ENCODE measurements at places on chromosomes 11 and 22. TPM values are rescaled to one million over a fixed set of nuclear protein-coding genes. Genes with fewer than 3 reads are reported as not detected.

KRTAP5-1 gene
- total RNA-seq: not detected

DNA sequence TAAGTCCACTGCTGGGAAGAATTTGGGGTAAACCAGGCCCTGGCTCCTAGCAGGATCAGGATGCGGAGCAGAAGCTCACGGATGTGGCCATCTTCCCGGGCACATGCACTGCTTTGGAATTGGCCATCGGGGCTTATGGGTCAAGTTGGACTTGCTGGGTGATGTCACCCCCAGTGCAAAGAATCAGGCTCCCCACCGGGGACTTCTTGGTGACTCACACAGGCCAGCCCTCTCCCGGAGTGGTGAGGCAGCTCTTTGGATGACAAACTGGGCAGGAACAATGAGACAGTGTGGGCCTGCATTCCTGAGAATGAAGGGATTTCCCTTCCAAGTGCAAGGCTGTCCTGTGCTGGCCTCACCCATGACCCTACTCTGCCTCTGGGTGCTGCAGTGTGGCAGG lies 128.8 kb upstream of the ANO1 start:
- DNase-seq: no peak

- no peak for DNase-seq
Observed at GRCh38 chr22:41062146-41062545, 30.2 kb upstream of the EP300 start.

GRCh38 chr11:75334976-75335375 lies 16.5 kb downstream of the ARRB1 start:
- no peak for DNase-seq

GRCh38 chr11:16505481-16505880 lies 149.1 kb upstream of the SOX6 start:
- no peak for DNase-seq

MS4A3 gene
- 7.2 TPM for total RNA-seq

- peak; percentile 98 for DNase-seq
Observed at GRCh38 chr22:41204992-41205900, at the start of gene L3MBTL2. Gene L3MBTL2, plus strand, starts transcription at chr22:41205312. Its CDS starts 51 bp downstream, at chr22:41205363.

USP47 gene
- total RNA-seq: 142 TPM

DNA sequence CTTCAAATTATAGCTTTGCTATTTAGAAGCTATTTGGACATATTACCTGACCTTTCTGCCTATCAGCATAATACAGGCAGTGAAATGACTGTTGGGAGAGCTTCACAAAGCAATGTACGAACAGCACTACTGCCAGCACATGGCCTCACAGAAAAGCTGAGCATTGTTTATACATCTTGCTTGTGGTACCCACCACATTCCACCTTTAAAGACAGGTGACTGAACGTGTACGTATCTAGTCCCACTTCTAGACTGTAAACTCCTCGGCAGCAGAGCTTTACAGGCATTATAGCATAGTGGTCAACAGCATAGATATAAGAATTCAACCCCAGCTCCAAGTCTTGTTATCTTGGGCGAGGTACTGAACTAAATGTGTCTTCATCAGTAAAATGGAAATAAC lies 1.6 kb downstream of the JOSD1 start:
- no peak for DNase-seq

DDTL gene
- 3.6 TPM for total RNA-seq

IL17RA gene
- total RNA-seq: 9.6 TPM

TSGA10IP gene
- not detected for total RNA-seq

DNA sequence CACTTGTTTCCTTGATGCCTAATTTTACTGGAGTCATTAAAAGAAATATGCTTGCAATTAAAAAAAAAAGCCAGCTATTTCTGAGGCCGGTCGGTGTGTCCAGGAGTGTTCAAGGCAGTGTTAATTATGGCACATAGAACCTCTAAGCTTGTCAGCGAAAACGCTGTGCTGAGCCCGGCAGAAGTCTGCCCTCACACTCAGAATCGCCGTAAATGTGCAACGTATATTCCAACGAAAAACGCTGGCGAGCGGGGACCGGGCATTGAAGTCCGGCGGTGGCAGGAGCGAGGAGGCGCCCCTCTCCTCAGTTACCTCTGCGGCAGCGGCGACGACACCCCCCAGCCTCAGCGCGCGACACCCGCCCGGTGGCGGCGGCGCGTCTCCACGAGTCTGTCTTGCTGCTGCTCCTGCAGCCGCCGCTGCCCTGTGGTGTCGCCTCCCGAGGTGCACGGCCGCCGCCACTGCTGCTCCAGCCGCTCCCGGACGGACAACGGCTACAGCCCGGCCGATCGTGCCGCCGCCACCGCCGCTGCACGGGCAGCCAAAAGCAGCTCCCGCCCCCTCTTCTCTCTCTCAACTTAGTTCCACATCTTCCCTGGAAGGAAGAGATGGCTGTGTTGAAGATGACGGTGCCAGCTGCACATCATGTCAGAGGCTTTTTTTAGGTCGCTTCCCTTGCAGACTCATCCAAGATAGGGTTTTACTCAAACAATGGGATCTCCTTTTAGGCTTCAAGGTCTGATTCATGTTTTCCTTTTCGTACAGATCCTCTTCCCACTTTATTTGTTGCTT lies 56.0 kb downstream of the JAM3 start:
- DNase-seq: peak; percentile 45

DDX25 gene
- total RNA-seq: 2.2 TPM

GRCh38 chr11:117179048-117179999 lies 781 bp downstream of the SIDT2 start:
- peak; percentile 23 for DNase-seq

DNA sequence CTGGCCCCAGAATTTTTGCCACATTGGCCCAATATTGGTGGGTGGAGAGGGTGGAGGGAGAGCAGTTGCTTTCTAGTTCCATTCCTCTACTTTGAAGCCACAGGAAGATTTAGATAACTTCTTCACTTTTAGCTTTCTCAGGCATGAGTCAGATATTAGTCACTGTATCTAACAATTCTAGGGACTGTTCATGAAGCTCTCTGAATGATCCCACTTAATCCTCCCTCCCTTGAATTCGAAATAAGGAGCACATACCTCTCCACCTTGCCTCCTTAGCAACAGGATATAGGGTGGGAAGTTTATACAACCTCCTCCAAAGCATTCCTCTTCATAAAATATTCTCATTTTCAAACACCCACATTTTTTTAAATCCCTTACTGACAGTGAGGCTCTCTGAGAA lies 13.5 kb downstream of the FSHB start:
- peak; percentile 77 for DNase-seq

- DNase-seq: no peak
Observed at GRCh38 chr22:20439928-20440575, 2.4 kb upstream of the SCARF2 start.

GRCh38 chr22:41976070-41976901 lies 7.0 kb downstream of the SEPTIN3 start:
- DNase-seq: no peak

- DNase-seq: no peak
Observed at GRCh38 chr11:122098261-122098980, 17.6 kb downstream of the BLID start.

DNA sequence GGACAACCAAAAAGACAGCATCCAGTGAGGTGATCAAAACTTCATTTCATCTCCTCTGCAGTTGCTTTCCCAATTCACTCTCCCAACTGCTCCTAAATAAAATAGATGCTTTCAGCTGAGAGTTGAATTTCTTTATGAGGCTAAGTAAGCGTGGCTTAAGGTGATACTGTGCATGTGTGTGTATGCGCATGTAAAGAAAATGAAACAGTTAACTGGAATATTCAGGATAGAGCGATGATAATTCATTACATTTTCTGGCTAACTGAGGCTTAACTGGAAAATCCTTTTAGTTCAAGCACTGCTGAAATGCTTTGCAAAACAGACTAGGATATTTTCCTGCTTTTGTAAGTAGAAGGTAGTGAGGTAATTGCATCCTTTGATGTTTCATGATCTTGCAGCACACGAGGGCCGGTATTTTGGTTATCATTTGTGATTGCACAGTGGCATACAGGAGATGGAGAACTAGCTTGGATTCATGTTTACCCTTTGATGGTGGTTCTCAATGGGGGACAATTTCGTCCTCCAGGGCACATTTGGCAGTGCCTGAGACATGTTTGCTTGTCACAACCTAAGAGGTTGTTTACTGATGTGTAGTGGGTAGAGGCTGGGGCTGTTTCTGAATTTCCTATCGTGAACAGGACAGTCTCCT lies 71.2 kb downstream of the ZBTB16 start:
- peak; percentile 78 for DNase-seq

POTEH gene
- not detected for total RNA-seq

- DNase-seq: no peak
Observed at GRCh38 chr11:131759140-131759539, 388.7 kb downstream of the NTM start.

GRCh38 chr11:47467357-47467756 lies 18.4 kb upstream of the RAPSN start:
- DNase-seq: no peak

GRCh38 chr22:17774926-17775685 lies 837 bp upstream of the BID start:
- no peak for DNase-seq

SERPING1 gene
- total RNA-seq: 31.8 TPM

CCT8L2 gene
- 0.24 TPM for total RNA-seq

GRCh38 chr11:64755681-64756361 lies 4.0 kb downstream of the PYGM start:
- DNase-seq: no peak

GRCh38 chr22:35432228-35432905 lies 32.4 kb downstream of the MCM5 start:
- DNase-seq: no peak

DNA sequence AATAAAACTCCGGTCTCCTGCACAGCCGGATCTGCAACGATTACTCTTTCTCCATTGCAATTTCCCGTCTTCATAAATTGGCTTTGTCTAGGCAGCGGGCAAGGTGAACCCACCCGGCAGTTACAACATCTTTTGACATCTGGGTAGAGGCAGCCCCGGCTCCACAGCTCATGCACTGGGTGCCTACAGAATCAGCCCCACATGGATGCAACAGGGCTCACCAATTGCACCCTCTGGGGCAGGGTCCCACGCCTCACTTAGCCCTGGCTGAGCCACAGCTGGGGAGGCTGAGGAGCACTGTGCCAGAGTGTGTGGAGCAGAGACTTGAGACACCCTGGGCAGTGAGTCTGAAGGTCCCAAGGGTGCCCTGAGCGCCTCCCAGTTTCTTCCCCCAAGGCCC lies 710.2 kb downstream of the TBC1D22A start:
- no peak for DNase-seq

DNA sequence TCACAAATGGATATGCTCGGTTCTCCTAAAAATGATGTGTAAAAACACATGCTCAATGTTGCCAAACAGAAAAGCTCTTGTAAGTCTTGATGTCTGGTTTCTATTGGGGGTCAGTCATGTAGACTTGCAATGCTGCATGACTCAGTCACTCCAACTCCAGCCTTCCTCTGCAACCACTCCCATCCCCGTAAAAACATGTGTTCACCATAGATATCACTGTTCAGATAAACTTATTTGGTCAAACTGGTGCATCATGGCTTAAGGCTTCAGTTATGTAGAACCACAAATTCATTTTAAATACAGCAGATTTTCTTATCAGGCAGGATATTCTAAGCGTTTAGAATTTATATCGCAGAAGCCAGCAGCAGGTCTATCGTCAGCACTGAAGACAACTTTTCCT lies 298.4 kb upstream of the LUZP2 start:
- DNase-seq: peak; percentile 98

PATE2 gene
- 12.5 TPM for total RNA-seq

- peak; percentile 45 for DNase-seq
Observed at GRCh38 chr11:128621601-128622501, 34.5 kb upstream of the ETS1 start.

GRCh38 chr11:115941481-115941993 lies 437.3 kb upstream of the CADM1 start:
- no peak for DNase-seq

MPPED1 gene
- total RNA-seq: 1.9 TPM

GRCh38 chr11:2122222-2122906 lies 16.8 kb downstream of the IGF2 start:
- DNase-seq: no peak

DNA sequence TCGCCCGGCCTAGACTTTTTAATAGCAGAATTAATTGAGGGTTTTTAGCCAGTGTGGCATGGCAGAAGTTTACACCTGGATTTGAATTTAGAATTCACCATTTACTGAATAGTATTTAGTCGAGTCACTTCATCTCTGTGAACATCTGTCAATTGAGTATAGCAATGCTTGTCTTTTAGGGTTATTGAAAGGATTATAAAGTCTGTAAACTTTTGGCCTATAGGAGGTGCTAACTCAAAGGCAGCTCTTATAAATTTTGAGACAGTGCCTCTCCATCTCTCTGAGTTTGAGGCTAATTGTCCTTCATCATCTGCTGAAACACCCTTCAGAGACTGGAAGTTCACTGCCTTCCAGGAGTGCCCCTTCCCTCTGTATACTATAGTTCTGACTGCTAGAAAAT lies 205.0 kb downstream of the NELL1 start:
- no peak for DNase-seq

- DNase-seq: peak; percentile 68
Observed at GRCh38 chr22:19717691-19718455, 3.6 kb downstream of the SEPTIN5 start.
